ENCODE measurements at places on chromosomes 13 and 19. TPM values are rescaled to one million over a fixed set of nuclear protein-coding genes. Genes with fewer than 3 reads are reported as not detected.

The SLITRK6 gene
- total RNA-seq: 17.6 TPM

The PLIN5 gene
- 1.8 TPM for total RNA-seq

The ZNF154 gene
- 33.0 TPM for total RNA-seq

The UTP14C gene
- total RNA-seq: 36.1 TPM

The THAP8 gene
- total RNA-seq: 7.6 TPM

The ELSPBP1 gene
- total RNA-seq: 1.5 TPM

Measured in camera-type eye (tissue), 1 donor.